Stimulated activated CD8-positive, alpha-beta memory T cell treated with anti-CD3 and anti-CD28 coated beads, Interleukin-15, amount 100 ng/mL, for 48 hours (primary cell): ENCODE measurements at places on chromosomes 11 and 22.

DNA sequence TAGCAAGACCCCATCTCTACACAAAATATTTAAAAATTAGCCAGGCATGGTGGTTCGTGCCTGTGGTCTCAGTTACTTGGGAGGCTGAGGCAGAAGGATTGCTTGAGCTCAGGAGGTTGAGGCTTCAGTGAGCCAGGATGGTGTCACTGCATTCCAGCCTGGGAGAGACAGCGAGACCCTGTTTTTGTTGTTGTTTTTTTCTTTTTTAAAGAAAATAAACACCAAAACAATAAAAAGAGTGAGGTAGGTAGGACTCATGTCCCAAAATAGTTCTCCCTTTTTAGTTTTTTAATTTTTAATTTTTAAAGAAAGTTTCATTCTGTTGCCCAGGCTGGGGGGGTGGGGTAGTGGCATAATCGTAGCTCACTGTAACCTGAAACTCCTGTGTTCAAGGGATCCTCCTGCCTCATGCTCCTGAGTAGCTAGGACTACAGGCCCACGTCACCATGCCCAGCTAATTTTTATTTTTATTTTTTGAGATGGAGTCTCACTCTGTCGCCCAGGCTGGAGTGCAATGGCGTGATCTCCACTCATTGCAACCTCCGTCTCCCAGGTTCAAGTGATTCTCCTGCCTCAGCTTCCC, 25.5 kb upstream of the MALAT1 start:
- no peak for DNase-seq

GRCh38 chr11:45449036-45449601, 163.0 kb upstream of the SYT13 start:
- no peak for DNase-seq

- no peak for DNase-seq
These were observed 239.7 kb downstream of the BRD1 start for GRCh38 chr22:49587987-49588386.

GRCh38 chr11:64450168-64450560, 91.2 kb downstream of the RPS6KA4 start:
- DNase-seq, result no peak

DNA sequence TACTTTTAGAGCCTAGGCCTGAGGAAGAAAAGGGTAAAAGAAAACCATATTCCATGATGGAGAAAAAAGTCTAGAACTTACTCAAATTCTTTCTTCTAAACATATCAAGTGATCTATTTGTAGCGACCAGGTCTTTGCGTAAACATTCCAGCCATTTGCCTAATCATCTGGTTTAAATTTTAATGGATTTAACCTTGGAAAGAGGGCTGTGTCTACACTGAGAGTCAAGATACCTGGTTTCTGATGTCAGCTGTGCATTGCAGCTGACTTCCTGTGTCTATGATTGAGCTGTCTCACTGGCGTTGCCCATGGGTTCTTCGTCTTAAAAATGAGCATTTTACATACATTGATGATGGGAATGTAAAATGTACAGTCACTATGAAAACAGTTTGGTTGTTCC, 10.0 kb upstream of the TMEM123 start:
- no peak for DNase-seq

DNA sequence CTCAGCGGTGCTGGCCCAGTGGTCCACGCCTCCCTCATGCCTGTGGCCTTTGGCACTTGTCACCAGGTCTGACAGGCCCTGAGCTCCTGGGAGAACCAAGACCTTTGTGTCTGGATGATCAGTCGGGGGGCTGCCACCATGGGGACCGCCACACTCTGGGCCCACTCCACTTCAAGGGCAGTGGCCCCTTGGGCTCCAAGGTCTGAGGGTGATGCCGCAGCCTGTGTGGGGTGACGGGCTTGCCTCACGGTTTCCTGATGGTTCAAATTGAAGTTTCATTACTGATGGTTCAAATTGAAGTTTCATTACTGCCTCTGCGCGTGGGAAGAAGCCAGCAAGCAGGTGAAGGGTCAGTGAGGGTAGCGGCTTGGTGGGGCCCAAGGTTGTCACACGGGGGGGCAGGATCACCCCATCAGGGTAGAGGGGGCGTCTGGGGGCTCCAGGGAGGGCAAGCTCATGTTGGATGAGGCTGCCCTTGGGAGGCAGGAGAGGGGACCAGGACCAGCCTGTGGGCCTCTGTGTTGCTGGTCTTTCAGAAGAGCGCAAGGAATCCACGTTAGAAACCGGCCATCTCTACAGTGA, 27.5 kb downstream of the TRMU start:
- DNase-seq, result no peak

DNA sequence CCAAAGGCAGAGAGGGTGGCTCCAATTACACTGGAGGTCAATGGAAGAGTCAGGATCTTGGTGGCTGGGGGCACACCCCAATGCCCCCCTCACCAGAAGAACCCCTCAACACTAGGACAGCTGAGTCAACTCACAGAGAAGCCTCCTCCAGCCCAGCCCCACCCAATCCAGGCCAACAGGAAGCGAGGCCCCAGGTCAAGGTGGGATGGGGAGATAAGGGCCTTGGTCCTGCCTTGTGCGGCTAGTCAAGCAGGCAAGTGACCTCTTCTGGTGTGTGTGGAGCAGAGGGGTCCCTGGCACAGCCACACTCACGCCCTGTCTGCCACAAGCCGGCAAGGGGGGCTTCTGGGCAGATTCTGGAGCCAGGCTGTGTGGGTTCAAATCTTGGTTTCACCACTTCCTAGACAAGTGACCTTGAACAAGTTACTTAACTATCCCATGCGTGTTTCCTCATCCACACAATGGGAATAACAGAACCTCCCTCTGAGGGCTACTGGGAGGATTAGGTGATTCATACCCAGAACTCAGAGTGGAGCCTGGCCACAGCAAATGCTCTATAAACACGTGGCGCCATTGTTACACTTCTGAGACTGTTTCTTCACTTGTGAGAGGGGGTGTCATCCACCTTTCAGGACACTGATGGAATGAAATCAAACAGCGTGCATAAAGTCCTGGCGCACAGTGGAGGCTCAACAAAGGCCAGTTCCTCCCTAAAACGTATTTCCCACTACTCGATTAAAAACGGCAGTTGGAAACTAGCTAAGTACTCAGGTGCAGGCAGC, 3.2 kb downstream of the TTLL12 start:
- no peak for DNase-seq

- no peak for DNase-seq
These were observed 805 bp downstream of the GANAB start for GRCh38 chr11:62645671-62645945.

GRCh38 chr11:8808226-8808585, 102.8 kb upstream of the AKIP1 start:
- no peak for DNase-seq

GRCh38 chr11:94876645-94877442, 96.5 kb downstream of the CWC15 start:
- peak; percentile 55 for DNase-seq

- no peak for DNase-seq
These were observed 50.7 kb downstream of the STIM1 start for GRCh38 chr11:3906166-3906565.

DNA sequence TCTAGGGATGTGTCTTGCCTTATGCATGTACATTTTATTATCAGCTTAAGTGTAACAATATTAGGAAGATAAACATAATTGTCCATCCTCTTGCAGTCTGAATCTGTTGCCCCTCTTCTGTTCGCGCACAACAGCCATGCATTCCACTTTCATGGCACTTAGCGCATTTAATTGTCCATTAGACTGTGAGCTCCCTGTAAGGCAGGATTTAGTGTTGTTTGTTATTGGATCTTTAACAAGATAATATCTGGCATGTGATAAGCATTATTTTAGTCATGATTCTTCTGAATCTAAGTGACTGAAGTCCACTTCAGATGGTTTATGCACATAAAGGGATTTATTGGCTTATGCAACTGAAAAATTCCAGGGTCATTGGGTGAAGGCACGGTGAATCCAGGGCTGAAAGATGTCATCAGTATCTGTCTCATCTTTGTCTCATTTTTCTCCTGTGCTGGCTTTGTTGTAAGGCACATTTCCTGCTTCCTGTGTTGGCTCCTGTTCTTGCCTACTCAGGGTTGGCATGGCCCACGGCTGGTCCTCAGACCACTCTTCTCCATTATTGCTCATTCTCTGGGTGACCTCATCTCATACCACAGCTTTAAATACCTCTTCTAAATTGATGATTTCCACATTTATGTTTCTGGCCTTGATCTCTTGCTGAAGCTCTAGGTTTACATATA, 37.6 kb downstream of the ATXN10 start:
- peak; percentile 3 for DNase-seq

DNA sequence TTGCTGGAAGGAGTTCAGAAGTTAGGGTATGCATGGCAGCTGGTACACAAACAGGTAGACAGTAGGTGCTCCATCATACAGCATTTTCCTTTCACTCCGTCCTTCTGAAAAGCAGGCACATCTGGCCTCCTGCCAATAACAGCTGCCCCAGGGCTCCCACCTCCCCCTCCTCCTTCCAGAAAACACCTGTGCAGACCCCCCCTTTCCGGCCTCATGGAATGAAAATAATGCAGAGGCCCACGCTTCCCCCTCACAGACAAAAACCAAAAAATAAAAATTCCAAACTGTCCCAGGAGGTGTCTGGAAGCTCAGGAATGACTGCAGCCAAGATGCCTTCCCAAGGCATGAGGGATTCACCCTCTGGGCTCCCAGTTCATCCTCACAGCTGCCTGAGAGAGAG, 185.5 kb downstream of the MN1 start:
- DNase-seq, result no peak

GRCh38 chr22:39990686-39991085, 4.1 kb upstream of the FAM83F start:
- DNase-seq, result no peak

- no peak for DNase-seq
These were observed 15.8 kb upstream of the SLCO2B1 start for GRCh38 chr11:75135021-75135650.

DNA sequence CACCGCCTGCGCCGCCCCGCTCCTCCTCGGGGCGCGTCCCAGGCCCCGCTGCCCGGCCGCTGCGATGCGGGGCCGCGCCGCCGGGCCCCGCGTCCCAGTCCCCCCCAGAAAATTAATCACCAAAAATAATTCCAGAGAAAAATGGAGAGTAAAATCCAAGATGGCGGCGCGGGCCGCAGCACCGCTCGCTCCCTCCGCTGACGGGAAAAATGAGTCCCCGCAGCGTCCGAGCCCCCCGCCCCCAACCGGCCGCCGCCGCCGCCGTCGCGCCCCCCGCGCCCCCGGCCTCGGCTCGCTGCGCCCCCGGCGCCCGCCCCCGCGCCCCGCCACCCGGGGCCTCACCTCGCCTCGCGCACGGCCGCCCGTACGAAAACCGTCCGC, at the start of gene KMT5B:
Gene KMT5B (minus strand): TSS at position 162 of the 381 bp plus-strand sequence. CDS start 23,220 bp downstream, outside the sequence.
- DNase-seq, result no peak

GRCh38 chr22:19760951-19761724, 560 bp downstream of the TBX1 start:
- DNase-seq, result no peak

DNA sequence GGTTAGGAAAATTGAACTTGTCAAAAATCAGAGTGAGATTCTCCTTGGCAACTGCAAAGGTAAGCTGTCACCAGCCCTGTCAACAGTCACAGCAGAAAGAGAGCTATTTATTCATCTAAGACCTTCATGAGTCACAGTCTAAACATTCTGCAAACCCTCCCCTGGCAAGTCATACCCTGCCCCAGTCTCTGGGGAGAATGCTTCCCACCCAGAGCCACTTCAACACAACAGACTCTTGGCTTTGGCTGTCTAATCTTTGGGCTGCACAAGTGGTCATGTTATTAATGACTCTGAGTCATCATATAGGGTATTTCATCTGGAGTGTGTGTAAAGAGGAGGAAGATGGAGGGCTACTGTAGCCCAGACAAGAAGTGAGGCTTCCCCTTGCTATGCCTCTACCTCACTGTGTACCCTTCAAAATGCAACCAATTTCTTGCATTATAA, 153.4 kb downstream of the CCDC34 start:
- no peak for DNase-seq

- DNase-seq, result no peak
These were observed at the start of gene SLC22A12 for GRCh38 chr11:64590763-64591221. SLC22A12 (plus strand) TSS chr11:64591220; CDS start chr11:64591557, 337 bp downstream.

DNA sequence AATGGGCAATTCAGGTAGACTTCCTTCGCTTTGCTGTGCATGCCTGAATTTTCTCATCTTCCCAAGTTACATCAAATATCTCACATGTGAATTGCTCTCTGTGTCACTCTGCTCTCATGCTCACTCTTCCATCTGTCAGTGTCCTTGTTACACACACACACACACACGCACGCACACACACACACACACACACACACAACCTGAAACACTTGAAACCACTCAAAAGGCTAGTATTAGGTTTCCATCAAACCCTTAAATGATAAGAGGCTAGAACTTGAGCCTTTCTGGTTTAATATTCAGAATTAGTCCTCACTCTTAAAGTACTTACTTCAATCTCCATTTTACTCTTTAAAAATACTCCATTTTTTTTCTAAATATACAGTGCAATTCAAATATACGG, 282.4 kb downstream of the C11orf87 start:
- DNase-seq, result no peak

GRCh38 chr11:117875382-117876058, 938 bp downstream of the FXYD6 start:
- no peak for DNase-seq

DNA sequence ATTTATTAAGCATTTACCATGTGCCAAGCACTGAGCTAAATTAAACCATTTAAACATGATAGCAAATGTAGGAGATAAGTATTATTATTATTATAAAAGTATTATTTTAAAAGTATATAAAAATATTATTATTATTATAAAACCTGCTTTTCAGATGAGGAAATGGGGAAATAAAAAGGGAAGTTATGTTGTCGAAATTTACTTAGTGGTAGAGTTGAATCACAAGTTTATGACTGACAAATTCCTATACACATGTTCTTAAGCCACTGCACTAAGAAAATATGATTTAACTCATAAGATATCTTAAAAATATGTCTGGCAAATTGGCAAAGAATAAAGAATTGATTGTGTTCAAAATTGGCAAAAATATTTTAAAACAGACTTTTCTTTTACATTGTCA, 53.8 kb downstream of the CASP12 start:
- no peak for DNase-seq

DNA sequence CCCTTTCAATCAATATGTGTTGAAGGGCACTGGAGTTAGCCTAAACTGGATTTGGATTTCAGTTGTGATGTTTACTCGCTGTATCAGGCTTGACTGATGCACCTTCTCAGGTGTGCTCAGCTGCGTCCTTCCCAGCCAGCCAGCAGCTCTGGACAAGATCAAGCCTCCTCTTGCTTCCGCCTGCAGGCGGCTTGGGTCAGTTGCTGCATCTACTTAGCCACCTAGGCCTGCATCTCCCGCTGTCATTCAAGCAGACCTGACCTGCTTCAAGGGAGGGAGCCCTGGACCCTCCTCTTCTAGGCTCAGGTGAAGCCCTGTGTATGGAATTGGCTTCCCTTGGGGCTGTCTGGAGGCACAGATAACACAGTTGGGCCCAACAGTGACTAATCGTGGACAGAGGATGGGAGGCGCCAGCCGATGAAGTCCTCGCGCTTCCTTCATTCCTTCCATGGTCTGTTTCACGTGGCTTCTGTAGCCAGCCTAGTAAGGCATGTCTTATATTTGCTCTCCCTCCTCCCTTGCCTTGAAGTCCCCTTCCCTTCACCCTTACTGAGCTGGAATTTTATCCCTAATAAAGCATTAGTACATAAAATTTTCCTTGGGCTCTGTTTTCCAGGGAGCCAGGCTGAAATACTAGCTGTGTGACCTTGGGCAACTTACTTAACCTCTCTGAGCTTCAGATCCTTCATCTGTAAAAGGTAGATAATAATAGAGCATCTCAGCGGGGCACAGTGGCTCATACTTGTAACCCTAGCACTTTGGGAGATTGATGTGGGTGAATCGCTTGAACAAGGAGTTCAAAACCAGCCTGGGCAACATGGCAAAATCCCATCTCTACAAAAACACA, 2.1 kb upstream of the LHFPL7 start:
- no peak for DNase-seq
